NCI-H526 (cell line): ENCODE measurements at places on chromosomes 4 and X.

- no peak for DNase-seq
These were observed 14.6 kb upstream of the DCAF8L2 start for GRCh38 chrX:27575565-27575964.

DNA sequence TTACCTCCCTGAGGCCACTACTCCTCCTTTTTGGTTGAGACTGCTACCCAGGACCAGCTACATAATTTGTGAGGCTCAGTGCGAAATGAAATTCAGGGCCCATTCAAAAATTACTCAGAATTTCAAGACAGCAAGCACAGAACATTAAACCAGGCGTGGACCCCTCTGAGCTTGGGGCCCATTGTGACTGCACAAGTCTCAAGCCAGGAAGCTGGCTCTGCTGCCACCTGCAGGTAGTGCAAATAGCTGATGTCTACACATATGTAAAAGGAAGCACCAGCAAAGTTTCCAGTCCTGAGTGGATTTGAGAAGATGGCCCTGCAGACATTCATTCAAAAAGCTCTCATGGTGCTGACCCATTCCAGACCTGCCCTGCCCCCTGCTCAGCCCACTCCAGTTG, 213.4 kb upstream of the LNX1 start:
- peak; percentile 27 for DNase-seq

- DNase-seq: peak; percentile 23
These were observed 29.6 kb upstream of the ERVMER34-1 start for GRCh38 chr4:52780617-52781354.

- DNase-seq: no peak
These were observed 227.3 kb upstream of the CENPE start for GRCh38 chr4:103425406-103425805.

- no peak for DNase-seq
These were observed 1.9 kb upstream of the FTSJ1 start for GRCh38 chrX:48474127-48474526.

DNA sequence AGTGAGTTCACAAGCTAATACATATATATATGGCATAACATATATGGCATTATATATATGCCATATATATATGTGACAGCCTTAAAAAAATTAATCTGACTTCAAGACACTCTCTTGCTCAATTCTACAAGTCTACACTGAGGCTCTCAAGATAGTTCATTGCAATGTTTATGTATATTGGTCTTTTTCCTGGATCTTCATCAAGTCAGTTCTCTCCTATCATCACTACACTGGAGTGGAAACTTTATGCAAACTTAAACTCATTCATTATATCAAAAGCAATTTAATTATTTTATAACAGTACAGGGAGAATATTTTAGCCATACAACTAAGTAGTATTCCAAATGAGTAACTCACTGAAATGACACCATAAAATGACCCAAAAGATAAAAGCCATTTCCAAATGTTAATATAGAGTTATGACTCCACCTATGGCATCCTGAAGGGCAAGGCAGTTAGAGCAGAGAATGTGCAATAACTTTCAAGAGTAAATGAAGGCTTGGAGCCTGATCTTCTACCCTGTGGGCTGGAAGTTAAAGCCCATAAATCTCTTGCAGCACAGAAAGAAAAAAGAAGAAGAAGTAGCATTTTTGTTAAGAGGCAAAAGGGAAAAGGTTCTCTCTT, 176.3 kb upstream of the SLIT2 start:
- peak; percentile 89 for DNase-seq

- DNase-seq: no peak
These were observed 1.8 kb upstream of the KDM6A start for GRCh38 chrX:44871114-44871645.
